ENCODE measurements at places on chromosomes 16 and 17.

DNA sequence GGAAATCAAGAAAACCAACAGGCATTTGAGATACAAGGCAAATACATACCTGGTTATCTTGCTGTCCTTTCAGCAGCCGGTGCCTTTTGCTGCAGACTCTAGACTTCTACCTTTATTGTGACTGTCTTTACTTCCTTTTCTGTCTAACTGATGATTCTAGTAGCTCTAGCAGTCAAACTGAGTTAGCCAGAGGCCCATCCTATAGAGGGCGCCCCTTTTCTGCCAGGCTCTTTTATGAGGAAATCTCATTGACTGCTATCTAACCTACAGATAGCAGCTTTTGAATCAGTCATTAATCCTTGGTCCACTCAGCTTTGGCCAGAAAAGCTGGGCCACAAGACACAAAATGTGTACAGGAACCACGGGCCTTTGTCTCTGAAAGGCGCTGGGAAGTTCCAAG lies 87.5 kb upstream of the WSB1 start:
- no peak for DNase-seq

- no peak for DNase-seq
Measured at GRCh38 chr16:62596125-62596524, 559.9 kb upstream of the CDH8 start.

DNA sequence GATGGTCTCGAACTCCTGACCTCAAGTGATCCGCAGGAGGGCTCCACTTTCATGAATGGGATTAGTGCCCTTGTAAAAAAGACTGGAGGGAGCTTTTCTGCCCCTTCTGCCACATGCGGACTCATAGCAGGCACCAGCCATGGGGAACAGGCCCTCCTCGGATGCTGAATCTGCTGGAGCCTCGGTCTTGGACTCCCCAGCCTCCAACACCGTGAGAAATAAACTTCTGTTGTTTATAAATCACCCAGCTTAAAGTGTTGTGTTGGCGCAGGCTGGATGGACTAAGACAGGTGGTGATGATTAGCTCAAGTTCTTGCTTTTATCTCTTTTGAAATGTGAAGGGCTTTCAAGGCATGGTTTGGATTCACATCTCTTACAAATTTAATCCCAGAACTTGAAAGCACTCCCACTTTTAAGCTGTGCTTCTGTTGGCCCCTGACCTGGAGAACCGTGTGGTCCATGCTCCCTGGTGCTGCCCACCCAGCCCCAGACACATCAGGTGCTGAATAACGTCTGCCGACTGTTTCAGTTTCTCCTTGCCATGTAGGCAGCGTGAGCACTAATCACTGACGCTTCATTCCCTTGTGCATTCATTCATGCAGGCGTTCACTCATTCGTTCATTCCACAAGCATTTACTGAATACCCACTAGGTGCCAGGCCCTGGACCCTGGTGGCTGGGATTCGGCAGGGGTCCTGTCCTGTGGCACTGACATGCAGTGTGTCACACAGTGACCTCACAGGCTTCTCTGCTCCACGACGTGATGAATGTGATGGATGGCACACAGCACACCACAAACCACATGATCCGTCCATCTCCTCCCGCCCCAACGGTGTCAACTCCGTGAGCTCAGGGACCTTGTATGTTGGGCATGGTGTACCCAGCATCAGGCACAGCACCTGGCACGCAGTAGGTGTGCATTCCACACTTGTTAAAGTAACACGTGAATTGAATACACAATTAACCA lies 8.9 kb downstream of the CIBAR2 start:
- no peak for DNase-seq

DNA sequence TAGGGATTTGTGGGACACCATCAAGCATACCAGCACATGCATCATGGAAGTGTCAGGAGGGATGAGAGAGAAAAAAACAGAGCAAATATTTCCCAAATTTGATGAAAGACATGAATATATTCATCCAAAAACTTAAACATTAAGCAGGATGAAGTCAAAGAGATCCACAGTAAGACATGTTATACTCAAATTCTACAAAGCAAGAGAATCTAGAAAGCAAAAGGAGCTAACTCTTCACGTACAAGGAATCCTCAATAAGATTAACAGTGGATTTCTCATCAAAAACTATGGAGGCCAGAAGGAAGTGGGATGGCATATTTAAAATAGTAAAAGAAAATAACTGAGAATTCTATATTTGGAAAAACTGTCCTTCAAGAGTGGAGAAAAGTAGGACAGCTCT lies 374.8 kb downstream of the ZFHX3 start:
- no peak for DNase-seq

GRCh38 chr17:40063187-40063771 lies 514 bp downstream of the THRA start:
- DNase-seq: no peak

- no peak for DNase-seq
Measured at GRCh38 chr16:82152641-82153112, 17.3 kb downstream of the MPHOSPH6 start.

DNA sequence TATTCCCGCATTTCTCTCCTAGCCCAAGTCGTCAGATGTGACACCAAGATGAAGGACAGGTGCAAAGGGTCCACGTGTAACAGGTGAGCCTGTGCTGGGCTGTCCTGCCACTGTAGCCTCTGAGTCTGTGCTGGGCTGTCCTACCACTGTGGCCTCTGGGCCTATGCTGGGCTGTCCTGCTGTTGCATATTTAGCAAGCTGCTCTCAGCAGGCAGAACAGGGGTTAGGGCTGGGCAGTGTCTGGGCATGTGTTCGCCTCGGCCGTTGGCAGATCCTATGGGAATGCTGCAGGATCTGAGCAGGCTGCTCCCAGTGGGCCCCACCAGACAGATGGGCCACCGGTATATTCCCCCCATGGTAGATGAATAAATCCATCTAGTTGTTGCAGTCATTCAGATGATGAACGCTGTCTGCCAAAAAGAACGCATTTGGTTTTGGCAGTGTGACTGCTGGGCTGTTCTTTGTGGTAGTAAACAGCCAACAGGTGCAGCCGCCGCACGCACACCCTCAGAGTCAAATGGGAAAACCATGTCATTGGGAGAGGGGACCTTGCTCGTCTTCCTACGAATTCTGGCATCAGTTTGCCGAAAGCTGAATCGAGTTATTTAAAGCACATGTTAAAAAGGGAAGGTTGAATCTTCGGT lies 49.2 kb downstream of the CRISPLD2 start:
- DNase-seq: no peak

- no peak for DNase-seq
Measured at GRCh38 chr17:63173450-63173849, 207.4 kb downstream of the TANC2 start.

All from stimulated activated CD8-positive, alpha-beta memory T cell treated with anti-CD3 and anti-CD28 coated beads, Interleukin-15, amount 100 ng/mL, for 4 hours (primary cell).